ENCODE measurements at places on chromosomes 1 and 21.
A peak's percentile ranks its signal among the peaks of the same experiment; 100 is the strongest.

- no peak for DNase-seq
Measured at GRCh38 chr1:96416701-96417444, 304.7 kb upstream of the PTBP2 start.

- no peak for DNase-seq
Measured at GRCh38 chr1:232316864-232317263, 313.1 kb downstream of the SIPA1L2 start.

- no peak for DNase-seq
Measured at GRCh38 chr1:57471995-57472394, 48.1 kb upstream of the DAB1 start.

DNA sequence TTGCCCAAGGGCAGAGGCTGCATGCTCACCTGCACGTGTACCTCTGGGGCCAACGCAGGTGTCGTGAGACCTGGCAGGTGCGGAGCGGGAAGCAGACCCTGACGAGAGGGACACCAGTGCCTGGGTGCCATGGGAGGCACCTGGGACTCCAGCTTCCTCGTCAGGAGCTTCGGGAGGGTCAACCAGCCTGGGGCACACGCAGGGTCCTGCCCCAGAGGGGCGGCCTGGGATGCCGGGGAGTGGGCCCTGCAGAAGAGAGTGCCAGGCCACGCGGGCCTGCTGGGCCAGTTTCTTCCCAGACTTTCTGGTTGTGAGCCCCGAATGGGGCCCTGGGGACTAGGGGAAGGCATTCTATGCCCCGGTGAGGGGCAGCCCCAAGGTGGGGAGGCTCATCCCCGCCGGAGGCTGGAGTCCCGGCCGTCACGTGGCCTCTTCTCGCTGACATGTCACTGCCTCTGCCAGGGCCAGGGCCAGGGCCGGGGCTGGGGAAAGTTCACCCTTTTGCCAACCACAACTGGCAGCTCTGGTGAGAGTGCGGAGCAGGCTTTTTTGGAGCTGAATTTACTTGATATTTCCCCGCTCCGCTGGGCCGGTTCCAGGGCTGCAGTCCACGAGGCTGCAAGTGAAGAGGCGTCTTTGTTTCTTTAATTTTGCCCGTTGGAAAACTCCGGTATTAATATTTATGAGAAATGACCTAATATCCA, 38.5 kb upstream of the ACTRT2 start:
- DNase-seq = no peak

GRCh38 chr1:209364716-209365115, 218.8 kb upstream of the CAMK1G start:
- no peak for DNase-seq

DNA sequence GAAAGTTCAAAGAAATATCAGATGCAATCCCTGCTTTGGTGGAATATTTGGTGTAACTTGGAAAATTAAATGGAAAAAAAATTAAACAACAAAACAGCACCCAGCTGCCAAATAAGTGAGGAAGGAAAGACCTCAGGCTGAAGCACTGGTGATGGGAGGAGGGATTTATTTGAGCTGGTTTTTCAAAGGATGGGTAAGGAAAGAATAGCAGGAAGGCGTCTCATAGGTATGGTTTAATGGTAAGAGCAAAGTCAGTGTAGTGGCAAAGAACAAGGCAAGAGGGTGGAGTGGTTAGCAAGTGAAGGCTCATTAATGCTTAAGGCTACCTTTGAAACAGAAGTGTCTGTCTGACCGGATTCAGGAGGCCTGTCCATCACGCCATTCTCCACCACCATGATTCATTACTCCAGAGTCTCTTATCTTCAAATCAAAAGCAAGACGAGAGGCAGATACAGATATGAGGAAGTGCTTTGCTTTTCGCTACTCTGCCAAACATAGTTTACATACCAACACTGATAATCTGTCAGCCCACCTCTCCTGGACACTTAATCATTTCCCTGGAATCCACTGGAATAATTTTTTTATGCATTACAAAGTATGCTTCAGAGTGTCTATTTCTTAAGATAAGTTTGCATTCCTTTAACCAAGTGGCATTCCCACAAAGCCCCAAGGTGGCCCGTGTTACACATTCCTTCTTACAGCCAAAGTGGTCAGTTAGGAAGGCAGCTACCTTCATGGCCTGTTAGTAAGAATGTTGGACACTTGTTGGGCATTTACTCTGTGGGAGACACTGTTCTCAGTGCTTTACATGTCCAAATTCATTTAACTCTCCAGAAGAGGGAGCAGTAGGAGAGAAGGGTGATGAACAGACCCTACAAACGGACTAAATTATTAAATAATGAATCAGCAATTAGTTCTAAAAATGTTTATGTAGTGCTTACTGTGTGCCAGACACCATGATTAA, 146.6 kb downstream of the ROR1 start:
- no peak for DNase-seq

- no peak for DNase-seq
Measured at GRCh38 chr21:32278103-32278502, 746 bp downstream of the MIS18A start.

- no peak for DNase-seq
Measured at GRCh38 chr1:232046451-232047306, 420.1 kb downstream of the DISC1 start.

DNA sequence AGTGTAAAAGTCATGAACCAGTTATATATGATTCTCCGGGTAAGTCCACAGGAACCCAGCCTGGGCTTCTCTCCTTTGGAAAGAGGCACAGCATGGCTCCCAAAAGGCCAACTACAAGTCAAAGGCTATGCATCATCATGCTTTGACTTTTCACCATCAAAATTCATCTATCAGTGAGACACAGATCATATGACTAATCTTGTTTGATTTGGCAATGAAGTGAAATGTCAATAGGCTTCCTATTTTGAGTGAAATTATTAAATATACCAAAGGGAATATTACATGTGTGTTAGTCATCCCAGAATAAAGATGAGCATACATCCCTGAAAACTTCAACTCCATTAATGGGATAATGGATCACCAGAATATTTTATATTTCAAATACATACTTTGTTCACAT, 83.5 kb upstream of the ADGRL2 start:
- no peak for DNase-seq

DNA sequence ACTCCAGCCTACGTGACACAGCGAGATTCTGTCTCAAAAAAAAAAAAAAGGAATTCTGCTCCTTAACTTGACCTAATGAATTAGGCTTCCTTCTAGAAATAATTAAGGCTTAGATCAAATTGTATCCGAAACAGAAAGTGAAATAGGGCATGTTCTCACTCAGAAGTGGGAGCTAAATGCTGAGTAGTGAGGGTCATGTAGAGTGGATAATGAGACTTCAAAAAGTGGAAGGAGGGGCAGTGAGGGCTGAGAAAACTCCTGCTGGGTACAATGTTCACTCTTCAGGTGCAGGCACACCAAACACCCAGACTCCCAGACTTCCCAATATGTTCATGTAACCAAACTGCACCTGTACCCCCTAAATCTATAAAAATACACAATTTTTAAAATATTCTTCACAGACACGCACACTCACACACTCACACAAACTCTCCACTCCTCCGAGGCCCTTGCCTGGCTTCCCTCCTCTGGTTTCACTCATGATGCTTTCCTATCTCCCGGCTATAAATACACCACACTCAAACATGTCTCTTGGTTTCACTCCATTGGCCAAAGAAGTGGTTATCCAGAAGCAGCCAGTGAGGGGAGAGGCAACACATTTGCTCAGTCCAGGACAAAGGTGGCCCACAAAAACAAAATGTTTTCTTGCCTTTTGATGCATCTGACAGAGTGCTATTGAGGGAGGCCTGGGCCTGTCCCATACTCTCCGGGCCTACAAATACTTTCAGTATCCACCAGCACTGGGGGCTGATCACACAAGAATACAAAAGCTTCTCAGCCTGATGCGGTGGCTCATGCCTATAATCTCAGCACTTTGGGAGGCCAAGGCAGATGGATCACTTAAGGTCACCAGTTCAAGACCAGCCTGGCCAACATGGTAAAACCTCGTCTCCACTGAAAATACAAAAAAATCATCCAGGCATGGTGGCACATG, 249.2 kb downstream of the TOMM20 start:
- no peak for DNase-seq

- DNase-seq = no peak
Measured at GRCh38 chr1:174744886-174745285, 254.9 kb upstream of the CACYBP start.

DNA sequence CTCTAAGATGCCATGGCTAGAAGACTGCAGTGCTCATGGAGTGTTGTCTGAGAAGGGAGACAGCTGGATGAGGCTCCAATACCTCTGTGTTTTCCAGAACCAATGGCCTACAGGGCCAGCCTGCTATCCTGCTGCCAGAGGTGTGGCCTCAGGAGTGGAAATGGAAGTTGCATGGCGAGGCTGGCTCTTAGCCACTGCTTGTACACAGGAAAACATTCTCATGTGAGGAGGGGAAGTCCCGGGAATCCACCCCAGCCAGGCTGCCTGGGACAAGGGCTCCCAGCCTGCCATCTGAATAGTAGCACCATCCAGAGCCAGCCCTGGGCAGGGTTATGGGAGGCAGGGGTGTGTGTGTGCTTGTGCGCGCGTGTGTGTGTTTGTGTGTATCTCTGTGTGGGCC, 56.5 kb downstream of the SDC3 start:
- no peak for DNase-seq

GRCh38 chr1:218616681-218617080, 271.5 kb downstream of the TGFB2 start:
- no peak for DNase-seq

GRCh38 chr21:14259747-14260146, 43.8 kb downstream of the RBM11 start:
- DNase-seq = no peak

DNA sequence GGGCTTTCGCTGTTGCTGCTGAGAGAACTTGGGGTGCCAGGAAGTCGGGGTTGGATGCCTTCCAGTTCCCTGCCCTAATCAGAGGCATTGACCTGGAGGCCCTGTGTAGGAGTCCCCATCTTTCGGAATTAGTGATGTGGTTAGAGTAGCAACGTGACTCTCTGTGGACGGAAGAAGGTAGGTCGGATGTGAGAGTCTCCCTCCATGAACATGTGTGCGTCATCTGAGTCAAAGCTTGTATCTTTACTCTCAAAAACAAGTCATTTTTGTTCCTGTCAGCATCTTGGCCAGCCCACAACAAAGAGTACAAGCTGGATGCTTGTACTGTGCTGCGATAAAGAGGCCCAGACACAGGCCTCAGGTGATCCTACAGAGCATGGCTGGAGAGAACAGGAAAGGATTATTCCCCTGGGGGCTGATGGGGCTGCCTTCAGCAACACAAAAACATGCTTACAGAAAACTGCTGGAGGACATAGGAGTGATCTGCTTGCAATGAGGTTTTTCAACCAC, 31.0 kb upstream of the IL10 start:
- DNase-seq = peak; percentile 78
